ENCODE measurements at places on chromosomes 12 and 14.

GRCh38 chr14:23704890-23705289, 68.7 kb downstream of the DHRS2 start:
- DNase-seq = no peak

DNA sequence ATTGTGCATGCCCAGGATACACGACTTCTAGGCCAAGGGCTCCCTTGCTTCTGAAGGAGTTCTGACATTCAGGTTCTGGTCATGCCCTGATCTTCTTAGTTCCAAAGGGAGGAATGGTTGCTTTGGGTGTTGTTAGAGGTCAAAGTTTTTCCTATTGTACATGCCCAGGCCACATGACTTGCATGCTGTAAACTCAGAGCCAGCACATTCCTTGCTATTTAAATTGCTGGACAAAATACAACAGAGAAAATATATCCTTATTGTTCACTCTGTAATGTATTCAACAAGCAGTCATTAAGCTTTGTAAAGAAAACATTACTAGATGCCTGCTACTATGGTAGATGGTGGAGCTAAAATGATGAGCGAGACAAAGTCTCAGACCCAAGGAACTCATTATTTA, 71.2 kb upstream of the COCH start:
- DNase-seq = no peak

DNA sequence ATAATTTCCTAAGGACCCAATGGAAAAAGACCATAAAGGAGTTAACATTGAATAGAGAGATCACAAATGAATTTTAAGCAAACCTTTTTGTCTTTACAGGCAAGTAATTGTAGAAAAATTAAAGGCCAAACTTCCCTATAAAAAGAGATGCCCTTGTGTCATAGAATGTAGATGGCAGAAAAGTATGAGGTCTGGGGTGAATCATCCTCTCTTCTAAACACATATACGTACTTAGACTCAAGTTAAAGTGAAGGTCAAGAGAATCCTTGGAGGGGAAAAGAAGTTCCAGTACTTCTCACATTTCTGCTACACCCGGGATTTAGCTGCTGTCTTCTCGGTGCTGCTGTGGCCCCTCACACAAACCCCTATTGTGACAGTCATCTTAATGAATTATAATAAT, 116.2 kb upstream of the ARID2 start:
- no peak for DNase-seq

- no peak for DNase-seq
Measured at GRCh38 chr14:104882991-104883660, 18.1 kb downstream of the CEP170B start.

DNA sequence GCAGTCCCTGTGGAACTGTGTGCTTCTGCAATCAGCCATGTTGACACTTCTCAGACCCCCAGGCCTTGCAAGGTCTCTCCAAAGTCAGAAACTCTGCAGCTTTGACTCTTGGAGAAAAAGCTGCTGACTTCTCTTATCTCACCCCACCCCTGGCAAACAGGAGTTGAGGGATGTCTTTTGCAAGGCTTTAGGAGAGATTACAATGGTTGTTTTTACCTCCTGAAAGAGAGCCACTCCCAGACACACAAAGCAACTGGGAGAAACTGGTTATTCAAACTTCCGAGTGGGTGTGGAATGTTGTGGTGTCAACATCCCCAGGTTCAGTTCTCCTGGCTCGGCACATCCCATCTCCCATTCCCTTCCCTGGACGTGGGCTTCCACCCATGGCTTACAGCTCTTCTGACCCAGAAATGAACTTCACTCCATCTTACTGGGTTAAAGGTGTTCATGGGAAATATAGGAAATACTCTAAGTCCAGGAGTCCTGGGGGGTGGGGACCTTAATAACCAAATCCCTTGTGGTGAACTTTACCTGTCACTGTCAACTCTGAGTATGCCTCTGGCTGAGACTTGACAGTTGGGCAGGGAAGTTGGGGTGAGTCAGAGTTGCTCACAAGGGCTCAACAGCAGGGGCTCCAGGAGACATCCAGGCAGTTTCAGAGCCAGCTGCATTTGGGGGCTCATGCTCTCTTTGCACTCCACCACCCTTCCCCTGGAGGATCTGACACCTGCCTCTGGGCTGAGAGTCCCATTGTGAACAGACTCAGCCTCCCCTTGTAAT, 41.9 kb downstream of the CCDC177 start:
- DNase-seq = no peak

- no peak for DNase-seq
Measured at GRCh38 chr14:52599974-52600373, 47.3 kb downstream of the GPR137C start.

GRCh38 chr14:100256339-100256895, 17.5 kb downstream of the YY1 start:
- DNase-seq = no peak

- no peak for DNase-seq
Measured at GRCh38 chr14:23069413-23069806, 12.1 kb upstream of the CDH24 start.

- no peak for DNase-seq
Measured at GRCh38 chr12:106291342-106291741, 11.2 kb upstream of the TCP11L2 start.

DNA sequence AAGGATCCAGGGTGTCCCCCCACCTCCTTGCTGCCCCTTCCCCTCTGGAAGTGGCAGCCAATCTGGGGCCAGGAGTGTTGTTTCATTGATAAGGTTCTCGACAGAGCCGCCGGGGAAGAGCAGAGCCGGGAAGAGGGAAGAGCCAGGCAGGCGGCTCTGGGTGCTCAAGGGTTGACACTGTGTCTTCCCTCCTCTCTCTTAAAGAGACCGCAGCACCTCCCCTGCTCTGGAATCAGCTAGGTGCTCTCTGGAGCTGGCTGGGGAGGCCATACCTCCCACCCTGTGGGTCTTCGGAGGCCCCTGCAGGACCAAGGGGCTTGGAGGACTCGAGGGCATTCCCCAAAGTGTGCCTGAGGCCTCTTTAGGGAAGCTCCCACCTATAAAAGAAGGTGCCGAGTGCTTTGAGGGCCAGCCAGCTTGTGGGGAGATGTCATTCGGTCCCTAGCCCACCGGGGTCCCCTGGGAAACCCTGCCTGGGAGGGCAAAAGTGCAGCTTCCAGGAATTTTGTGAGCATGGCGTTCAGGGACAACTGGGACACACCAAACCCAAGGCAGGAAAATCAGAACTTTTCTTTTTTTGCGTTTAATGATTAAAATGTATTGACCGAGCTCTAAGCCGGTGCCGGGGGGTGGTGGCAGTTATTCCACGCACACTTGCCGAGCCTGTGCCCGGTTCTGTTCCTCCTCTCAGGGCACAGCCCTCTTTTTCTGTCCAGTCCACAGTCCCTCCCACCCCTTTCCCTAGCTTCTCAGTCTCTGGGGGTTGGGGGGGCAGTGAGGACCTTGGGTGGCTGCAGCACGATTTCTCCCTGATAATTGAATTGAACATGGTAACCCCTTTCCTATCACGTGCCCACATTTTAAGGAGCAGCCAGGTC, 3.0 kb downstream of the SETD1B start:
- no peak for DNase-seq

- peak; percentile 50 for DNase-seq
Measured at GRCh38 chr14:97298331-97298730, 501.1 kb downstream of the VRK1 start.

- no peak for DNase-seq
Measured at GRCh38 chr12:42281278-42281677, 43.2 kb upstream of the YAF2 start.

DNA sequence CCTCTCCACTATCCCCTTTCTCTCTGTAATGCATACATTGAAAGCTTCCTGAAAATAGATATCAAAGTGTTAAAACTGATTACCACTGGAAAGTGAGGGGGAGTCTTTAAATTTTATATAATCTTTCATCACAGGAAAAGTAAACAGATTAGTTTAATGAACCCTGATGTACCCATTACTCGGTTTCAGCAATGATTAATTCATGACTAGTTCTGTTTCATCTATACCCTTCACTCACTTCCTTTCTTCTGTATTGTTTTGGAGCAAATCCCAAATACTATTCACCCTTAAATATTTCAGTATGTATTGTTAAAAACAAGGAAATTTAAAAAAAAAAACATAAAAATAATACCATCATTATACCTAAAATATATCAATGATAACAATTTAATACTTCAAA, 67.3 kb upstream of the TMCC3 start:
- DNase-seq = no peak

- no peak for DNase-seq
Measured at GRCh38 chr14:55381040-55381439, 30.6 kb downstream of the ATG14 start.

DNA sequence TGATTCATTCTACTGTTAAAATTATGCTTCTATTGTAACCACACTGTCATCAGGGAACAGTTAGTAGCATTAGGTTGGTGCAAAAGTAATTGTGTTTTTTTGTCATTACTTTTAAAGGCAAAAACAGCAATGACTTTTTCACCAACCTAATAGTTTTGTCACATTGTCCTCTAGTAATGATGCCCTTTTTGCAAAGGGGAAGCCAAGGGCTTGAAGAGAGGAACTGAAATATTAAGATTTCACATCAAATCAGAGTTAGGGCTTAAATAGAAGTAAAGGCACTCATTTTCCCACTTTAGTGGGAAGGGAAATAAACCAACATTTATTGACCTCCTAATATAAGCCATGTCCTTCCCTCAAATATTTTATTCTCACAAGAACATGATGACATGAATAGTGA, 273.7 kb downstream of the NRXN3 start:
- DNase-seq = no peak

GRCh38 chr12:72925716-72926115, 653.5 kb downstream of the TRHDE start:
- DNase-seq = no peak

DNA sequence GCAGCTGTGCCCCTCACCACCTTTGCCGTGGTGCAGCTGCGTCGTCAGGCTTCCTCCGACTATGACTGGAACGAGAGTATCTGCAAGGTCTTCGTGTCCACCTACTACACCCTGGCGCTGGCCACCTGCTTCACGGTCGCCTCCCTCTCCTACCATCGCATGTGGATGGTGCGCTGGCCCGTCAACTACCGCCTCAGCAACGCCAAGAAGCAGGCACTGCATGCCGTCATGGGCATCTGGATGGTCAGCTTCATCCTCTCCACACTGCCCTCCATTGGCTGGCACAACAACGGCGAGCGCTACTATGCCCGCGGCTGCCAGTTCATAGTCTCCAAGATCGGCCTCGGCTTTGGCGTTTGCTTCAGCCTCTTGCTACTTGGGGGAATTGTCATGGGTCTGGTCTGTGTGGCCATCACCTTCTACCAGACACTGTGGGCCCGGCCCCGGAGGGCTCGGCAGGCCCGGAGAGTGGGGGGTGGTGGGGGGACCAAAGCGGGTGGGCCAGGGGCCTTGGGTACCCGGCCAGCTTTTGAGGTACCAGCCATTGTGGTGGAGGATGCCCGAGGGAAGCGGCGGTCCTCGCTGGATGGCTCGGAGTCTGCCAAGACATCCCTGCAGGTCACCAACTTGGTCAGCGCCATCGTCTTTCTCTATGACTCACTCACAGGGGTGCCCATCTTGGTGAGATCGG, 2.6 kb downstream of the GPR162 start:
- DNase-seq = no peak

GRCh38 chr12:23236066-23236780, 611.3 kb downstream of the ETNK1 start:
- no peak for DNase-seq

DNA sequence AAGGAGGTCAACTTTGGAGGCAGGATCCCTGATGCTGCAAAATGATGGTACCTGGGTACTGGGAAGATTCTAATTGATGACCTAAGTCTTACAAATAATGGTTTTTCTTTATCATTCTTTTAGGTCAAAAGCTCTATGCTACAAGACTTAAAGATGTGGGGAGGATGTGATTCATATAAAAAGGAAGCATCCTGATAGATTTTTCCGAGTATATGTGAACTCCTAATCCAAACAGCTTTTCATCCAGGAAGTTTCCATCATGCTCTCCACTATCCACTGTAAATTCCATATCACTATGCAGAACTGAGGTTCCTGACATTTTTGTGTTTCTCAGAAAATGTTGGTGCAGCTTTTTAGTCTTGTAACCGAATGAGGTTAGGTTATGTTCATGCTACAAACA, 293.2 kb downstream of the PAWR start:
- DNase-seq = no peak

- no peak for DNase-seq
Measured at GRCh38 chr12:79692860-79693577, 2.3 kb upstream of the PAWR start.

- no peak for DNase-seq
Measured at GRCh38 chr12:14560904-14561574, 6.6 kb downstream of the PLBD1 start.

- DNase-seq = no peak
Measured at GRCh38 chr12:132419631-132420246, 70.2 kb upstream of the FBRSL1 start.

GRCh38 chr12:93824514-93825500, 147.6 kb downstream of the CRADD start:
- peak; percentile 40 for DNase-seq

DNA sequence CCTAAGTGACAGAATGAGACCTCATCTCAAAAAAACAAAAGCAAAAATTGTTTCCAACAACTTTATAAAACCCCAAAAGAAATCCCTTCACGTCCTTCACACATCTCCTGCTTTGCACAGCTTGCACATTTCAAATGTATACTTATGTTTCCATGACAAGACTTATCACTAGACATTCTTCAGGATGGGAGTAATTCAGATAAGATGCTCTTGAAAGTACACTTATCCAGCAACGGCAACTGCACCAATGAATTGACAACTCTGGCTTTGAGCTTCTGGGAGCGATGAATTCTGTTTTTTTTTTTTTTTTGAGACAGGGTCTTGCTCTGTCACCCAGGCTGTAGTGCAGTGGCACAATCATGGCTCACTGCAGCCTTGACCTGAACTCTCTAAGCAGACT, 30.8 kb upstream of the AKAP5 start:
- no peak for DNase-seq

GRCh38 chr14:40656311-40656710, 950.4 kb upstream of the LRFN5 start:
- DNase-seq = no peak

DNA sequence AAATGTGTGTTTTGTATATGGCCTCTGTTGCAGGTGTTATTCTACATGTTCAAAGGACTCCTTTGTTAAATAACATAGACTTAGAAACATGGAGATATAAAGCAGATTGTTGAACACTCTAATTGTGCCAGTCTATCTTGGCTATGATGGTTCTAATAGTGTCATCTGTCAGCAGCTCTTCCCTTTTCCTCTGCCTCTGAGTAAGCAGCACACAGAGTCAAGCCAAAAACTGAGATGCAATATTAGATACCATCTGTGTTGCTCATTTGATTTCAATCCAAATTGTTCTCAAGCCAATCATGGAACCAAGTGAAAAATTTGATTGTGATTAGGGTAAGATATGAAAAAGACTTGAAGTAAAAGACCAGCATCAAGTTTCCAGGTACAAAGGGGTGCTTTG, 871.1 kb upstream of the MGAT4C start:
- no peak for DNase-seq

- no peak for DNase-seq
Measured at GRCh38 chr12:119711693-119712092, 43.8 kb downstream of the PRKAB1 start.

- DNase-seq = no peak
Measured at GRCh38 chr14:66072190-66073084, 413.7 kb upstream of the CCDC196 start.

All from HEK293T (cell line).